ENCODE measurements at places on chromosomes 6 and 20.

DNA sequence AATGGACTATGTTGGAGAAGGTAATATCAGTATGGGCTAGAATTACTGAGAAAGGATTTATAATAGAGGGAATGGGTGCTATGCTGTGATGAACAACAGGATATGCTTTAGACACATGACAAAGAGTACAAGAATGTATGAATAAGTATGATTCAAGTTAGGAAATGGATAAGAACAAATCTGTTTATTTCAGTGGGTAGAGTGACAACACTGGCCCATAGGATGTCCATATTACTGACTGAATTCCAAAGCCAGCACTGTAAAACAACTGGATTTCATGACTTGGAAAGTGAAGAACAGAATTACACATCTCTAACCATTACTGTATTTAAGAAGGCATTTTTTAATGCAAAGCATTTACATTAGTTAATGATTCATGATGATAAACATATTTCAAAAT, 35.9 kb downstream of the EPM2A start:
- no peak for DNase-seq

DNA sequence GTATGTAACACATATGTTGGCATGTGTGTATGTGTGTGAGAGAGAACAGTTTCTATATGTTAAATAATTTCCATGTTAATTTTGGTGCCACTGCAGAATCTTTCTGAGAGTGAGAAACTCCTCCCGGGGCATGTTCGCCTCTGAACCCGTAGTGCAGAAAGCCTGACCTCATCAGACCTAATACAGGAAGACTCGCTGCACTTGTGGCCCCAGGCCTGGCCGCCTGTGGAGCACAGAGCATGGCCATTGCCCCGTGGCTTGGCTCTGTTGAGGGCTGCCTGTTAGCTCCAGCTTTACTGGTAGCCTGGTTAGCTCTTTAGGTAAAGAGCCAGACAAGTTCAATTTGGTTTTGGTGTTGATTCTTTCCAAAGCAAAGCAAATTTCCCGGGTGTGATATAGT, 25.5 kb downstream of the FARS2 start:
- DNase-seq = no peak

GRCh38 chr6:89930789-89931188, 36.5 kb downstream of the GJA10 start:
- no peak for DNase-seq

DNA sequence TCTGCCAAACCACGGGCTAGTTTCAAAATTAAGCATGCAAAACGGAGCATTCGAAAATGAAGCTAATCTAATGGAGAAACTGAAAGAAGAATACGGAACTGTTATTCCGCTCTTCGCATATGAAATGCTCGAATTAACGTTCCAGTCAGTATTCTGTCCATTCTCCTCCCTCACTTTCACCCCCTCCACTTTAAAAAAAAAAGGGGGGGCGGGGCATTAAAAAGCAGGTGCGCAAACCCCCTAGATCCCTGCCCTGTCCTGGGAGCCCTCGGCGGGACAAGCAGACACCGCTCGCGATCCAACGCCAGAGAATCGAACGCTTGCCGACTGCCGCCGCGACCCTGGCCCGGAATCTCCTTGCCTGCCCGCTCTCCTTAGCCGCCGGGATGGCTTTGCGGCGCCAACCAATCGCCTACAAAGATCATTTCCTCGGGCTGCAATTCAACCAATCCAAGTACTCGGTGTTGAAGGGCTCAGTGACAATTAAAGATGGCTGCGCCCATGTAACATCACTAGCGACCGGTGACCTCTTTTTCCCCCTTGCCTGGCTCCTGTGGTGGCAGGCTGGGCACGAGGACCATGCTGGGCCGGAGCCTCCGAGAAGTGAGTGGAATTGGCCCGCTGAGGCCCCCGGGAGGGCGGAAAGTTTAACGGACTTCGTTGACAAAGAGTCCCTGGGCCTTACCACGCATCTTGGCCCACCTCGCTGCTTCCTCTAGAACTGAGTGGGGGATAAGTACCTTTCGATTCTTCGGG, at the start of the genes QRSL1 and RTN4IP1:
Gene QRSL1, plus strand, starts transcription at position 476 of the 756 bp plus-strand sequence. Its CDS starts 104 bp downstream, at position 580.
Gene RTN4IP1, minus strand, starts transcription at position 396 of the 756 bp plus-strand sequence. CDS start 477 bp downstream, outside the sequence.
- peak; percentile 87 for DNase-seq

GRCh38 chr6:167764215-167764614, 62.5 kb upstream of the AFDN start:
- DNase-seq = no peak

DNA sequence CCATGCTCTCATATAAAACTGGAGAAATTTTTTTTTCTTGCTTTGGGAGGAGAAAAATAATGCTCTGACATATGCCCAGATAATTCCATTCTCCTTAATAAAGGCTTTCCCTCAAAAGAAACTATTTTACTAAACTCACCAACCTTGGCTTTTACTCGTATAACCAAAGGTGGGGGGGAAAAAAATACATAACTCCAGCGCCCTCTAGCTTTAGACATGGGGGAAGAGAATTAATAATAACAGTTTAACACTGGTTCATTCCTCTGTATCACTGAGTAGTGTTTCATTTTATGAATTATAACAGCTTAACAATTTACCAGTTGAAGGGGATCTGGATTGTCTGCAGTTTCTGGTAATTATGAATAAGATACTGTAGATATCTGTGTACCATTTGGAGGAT, 1226.1 kb downstream of the GRIK2 start:
- no peak for DNase-seq
